Stimulated activated CD4-positive, alpha-beta T cell treated with anti-CD3 and anti-CD28 coated beads, Interleukin-2, amount 100 ng/mL, for 4 hours (primary cell): ENCODE measurements at places on chromosomes 5 and 9.

- no peak for DNase-seq
These were observed 430.1 kb upstream of the WWC1 start for GRCh38 chr5:167861129-167861927.

DNA sequence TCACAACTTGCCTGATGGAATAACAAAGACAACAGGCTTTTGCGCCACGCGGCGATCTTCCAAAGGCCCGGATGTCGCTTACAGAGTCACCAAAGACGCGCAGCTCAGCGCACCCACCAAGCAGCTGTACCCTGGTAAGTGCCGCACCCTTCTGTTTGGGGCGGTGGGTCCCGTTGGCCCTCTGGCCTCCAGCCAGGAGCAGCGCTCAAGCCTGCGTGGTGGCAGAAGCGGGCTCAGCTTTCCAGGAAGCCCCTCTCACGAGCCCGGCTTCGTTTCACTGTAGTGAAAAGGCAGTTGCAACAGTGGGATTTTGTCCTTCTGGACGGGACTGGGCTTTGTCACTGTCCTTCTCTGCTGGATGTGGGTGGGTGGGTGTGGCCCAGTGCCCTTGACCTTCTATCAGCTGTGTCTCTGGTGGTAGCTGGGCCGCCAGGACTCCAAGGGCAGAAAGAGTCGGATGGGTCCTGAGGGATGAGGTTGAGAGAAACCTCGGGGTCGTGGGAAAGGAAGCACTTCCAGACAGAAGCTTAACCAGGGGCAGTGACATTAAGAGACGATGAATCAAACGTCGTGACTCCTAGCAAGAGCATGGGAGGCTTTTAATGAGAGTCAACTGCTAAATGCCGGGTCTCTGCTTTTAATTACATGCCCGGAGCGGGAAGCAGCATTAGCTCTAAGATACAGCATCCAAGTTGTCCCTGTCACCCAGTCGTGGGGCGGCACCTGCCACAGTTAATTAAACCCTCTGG, 49.5 kb downstream of the COL5A1 start:
- DNase-seq = no peak

DNA sequence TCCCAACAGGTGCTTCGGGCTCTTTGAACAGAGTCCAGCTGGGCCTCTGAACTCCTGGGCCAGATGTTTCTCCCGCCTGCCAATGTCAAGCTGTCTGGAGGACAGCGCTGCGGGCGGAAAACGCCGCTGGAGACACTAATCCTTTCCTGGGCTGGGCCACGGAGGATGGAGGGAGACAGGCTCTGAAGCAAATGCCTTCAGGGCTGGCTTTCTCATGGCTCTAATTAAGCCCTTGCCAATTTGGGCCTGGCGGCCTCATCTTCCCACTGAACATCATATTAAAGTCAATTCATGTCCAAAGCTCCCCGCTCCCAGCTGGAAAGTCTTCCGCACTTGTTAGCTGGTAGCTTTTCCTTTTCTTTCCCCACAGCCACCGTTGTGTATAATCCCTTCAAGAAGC, 72.7 kb downstream of the NTNG2 start:
- DNase-seq = no peak

GRCh38 chr5:21802869-21803490, 1050.2 kb downstream of the CDH12 start:
- DNase-seq = no peak

- DNase-seq = no peak
These were observed 382.5 kb downstream of the PLK2 start for GRCh38 chr5:58077416-58077815.

GRCh38 chr9:127451608-127451857, 223 bp downstream of the LRSAM1 start:
- DNase-seq = no peak

- no peak for DNase-seq
These were observed 246.4 kb downstream of the PJA2 start for GRCh38 chr5:109163336-109163735.

GRCh38 chr9:14365670-14366069, 51.7 kb upstream of the NFIB start:
- no peak for DNase-seq

DNA sequence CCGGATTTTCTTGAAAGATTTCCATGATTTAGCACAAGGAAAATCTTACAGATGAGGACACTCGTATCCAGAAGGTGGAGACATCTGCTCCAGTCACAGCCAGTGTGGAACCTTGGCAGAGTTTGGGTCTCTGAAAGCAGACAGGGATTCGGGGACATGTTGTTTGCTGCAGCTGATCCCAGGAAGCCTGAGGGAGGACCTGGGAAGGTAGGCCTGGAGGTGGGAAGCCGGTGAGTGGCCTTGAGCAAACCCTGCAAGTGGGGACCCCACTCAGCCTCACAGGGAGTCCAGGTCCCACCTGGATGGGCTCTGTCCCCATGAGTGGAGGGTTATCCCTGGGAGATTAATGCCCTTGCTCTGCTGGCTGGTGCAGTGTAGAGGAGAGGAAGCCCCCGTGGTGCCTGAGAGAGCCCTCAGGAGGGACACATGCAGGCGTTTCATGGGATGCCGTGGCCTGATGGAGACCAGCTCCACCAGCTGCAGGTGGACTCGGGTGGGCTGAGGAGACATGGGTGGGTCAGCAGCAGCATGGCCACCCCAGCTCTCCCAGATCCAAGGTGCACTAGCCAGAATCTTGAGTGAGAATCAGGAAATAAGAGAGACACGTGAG, 7.8 kb downstream of the MRPS2 start:
- DNase-seq = no peak

DNA sequence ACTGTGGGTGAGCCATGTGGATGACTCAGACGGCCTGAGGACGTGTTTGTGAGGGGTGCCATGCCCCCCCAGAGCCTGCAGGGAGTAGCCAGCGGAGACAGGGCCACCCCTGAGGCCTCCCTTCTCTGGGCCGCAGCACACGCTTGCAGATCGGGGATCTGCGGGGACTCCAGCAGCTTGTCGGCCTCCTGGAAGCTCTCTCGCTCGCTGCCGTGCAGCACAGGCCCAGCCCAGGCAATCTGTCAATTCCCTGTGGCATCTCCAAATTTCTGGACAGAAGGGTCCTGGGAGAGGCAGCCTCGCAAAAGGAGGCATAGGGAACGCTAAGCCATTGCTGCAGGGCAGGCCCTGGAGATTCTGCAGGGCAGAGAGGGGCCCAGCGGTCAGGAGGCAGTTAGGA, 21.2 kb downstream of the FLT4 start:
- DNase-seq = no peak

- no peak for DNase-seq
These were observed 176.6 kb downstream of the FBXL7 start for GRCh38 chr5:15676591-15676990.

DNA sequence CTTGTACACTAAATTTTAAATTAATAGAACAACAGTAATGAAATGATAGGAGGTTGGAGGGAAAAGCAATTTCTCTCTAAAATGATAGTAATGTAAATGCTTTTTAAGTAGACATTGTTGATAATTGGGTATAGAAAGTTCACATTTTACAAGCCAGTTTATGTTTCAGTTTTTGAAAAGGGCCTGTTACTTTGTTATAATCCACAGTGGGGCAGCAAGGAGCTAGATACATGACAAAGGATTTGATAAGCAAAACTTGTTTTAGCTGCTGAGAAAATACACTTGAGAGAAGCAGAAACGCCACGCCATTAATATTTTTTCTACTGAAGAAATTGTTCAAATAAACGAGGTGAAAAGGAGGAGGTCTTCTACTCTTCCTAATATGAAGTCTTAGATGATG, 30.2 kb downstream of the SREK1 start:
- DNase-seq = no peak

DNA sequence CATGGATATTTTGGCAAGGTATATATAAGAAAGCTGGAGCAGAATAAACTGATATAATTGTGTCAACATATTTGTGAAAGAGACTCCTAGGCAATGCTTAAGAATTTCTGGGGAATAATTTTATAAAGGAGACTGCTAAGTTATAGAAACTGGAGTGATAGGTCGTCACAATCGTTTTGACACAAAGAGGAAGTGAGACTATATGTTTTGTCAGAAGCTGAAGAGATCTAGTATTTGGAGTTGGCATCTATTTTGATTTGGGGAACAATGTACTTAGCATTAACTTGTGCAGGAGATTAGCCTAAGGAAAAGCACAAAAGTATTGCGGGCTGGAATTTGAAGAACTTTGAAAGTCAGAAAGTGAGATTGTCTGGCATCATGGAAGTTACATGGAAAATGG, 582.5 kb downstream of the TAF11L14 start:
- no peak for DNase-seq

GRCh38 chr5:180831139-180832093, 28.8 kb upstream of the MGAT1 start:
- peak; percentile 56 for DNase-seq

GRCh38 chr5:37391591-37391990, 12.5 kb downstream of the WDR70 start:
- DNase-seq = no peak

GRCh38 chr5:169494383-169494935, 89.1 kb upstream of the SPDL1 start:
- no peak for DNase-seq

DNA sequence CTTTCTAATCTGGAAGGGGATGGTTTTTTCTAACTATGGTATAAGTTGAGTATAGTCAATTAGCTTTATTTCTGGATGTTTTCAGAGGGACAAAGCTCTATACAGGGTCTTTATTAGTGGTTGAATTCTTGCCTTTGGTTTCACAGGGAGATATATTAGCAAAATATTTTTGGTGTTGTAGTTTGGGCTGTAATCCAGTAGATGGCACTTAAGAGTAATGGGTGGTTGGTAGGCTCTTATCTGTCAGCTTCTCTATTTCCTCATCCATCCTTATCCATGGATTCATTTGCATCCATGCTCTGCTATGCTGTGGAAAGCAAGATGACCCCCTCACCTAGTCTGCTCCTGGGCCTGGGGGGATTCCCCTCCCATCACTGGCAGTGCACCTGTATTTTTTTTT, 363.6 kb upstream of the CYLC2 start:
- DNase-seq = no peak

DNA sequence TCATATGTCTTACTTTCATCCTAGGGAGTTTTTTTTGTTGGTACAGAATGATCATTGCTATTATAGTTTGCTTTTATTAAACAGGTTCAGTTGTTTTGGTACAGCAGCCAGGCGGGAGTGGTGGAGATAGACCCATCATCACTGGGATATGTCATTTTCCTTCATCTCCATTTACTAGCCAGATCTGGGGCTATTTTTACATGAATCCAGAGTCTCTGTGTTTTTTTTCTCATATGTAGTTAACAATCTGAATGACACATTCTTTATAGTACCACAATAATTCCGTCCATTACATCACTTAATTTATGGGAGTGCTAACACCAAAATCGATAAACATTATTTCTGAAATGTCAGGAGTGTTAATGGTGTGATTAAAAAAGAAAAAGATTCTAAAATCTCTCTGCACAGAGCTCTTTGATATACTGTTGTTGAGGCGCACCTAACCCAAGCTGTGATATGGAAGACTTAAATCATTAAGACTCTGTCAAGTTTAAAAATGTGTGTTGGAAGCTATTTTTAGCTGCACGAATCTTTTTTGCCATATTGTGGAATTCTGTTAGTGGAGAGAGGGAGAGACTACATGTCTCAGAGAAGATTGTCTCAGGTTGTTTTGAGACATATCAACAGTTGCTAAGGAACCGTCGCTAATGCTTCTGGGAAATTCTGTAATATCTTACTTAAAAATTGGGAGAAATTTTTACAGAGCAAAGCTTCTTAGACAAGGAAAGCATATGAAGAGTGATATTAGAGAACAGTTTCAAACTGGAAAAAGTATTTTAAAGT, 59.6 kb downstream of the RPS23 start:
- no peak for DNase-seq

DNA sequence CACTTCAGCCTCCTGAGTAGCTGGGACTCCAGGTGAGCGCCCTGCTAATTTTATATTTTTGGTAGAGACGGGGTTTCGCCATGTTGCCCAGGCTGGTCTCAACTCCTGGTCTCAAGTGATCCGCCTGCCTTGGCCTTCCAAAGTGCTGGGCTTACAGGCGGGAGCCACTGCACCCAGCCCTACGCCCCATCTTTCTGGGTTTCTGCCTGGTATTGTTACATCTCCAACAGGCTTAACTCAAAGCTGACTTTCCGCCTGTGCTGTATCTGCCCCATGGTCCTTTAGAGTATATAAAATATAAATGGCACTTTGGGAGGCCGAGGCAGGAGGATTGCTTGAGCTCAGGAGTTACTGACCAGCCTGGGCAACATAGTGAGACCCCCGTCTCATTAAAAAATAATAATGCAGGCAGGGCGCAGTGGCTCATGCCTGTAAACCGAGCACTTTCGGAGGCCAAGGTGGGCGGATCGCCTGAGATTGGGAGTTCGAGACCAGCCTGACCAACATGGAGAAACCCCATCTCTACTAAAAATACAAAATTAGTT, 36.5 kb upstream of the GLDC start:
- DNase-seq = no peak

DNA sequence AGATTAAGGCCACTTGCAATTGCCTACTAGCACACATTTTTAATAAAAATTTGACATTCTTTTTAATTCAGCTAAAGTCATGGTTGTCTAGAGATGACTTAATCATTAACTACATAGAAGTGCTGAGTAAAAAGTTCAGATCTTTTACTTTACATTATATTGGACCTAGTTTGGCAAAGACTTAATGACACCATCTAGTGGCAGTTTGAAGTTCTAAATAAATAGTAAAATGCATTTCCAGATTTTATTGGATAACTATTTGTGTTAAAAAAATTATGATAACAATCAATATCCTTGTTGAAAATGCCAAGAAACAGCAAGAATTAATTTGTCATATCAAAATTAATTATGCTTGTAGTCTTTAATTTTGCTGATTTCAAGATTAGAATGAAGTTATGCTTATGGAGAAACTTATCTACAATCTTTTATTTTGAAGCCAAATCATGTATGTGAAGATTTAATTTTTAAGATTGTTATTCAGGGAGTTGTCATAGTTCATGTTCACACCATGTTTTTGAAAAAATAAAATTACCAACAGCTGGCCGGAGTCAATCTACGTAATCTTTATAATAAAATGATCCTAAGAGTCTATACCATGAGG, 69.6 kb upstream of the PJA2 start:
- no peak for DNase-seq

- no peak for DNase-seq
These were observed 130.3 kb downstream of the PAX5 start for GRCh38 chr9:36903541-36904435.

DNA sequence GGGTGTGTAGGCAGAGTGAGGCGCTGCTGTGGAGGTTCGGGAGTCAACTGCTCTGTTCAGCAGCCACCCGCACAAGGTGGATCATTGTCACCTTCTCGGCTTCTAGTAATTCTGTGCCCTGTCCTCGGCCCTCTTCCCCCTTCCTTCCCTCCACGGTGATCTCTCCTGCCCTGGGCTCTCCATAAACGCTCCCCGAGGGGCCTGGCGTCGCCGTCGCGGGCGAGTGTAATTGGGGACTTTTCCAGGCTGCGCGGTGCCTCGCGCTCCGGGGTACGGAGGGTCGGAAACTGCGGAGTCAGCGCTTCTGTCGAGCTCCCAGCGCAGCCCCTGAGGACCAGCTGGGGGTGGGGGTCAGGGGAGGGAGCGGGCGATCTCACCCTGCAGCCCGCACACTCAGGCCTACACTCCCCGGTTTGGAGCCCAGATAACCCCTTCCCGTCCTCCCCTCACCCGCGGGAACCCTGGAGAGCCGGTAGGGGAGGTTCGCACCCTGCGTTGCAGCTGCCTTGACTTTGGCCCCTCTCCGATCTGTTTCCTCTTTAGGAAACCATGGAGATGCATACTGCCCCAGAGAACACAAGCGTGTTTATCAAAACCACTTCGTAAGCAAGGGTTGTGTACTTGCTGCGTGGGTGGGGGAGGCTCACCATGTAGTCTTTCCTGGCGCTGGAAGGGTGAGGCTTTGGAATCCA, 188.3 kb upstream of the ZNF618 start:
- no peak for DNase-seq
